ENCODE measurements at places on chromosomes 3 and 15. TPM values are rescaled to one million over a fixed set of nuclear protein-coding genes. Genes with fewer than 3 reads are reported as not detected.

The PTH1R gene
- 0.06 TPM for total RNA-seq

The ZNF280D gene
- total RNA-seq = 30.3 TPM

The ADGRG7 gene
- total RNA-seq = not detected

The TNK2 gene
- total RNA-seq = 23.9 TPM

The HESX1 gene
- total RNA-seq = 0.16 TPM

The CASR gene
- total RNA-seq = not detected

The MEIS2 gene
- total RNA-seq = 9.7 TPM

The ZNF660 gene
- 0.49 TPM for total RNA-seq

The UROC1 gene
- not detected for total RNA-seq

The COLQ gene
- total RNA-seq = 1.7 TPM

The AMIGO3 gene
- total RNA-seq = not detected

The RNF123 gene
- 17.2 TPM for total RNA-seq

The CRABP1 gene
- total RNA-seq = not detected

The CFAP92 gene
- total RNA-seq = 0.69 TPM

The TMEM43 gene
- total RNA-seq = 142 TPM

The A4GNT gene
- total RNA-seq = not detected

The ANKDD1A gene
- 1.8 TPM for total RNA-seq

The EFCAB12 gene
- total RNA-seq = not detected

The POLQ gene
- total RNA-seq = 7.8 TPM

The FOXB1 gene
- not detected for total RNA-seq

The GPR160 gene
- total RNA-seq = 13.3 TPM

The PEX5L gene
- total RNA-seq = not detected

The BLM gene
- 6.6 TPM for total RNA-seq

The ILDR1 gene
- not detected for total RNA-seq

The COPG1 gene
- total RNA-seq = 197 TPM

The ANKRD63 gene
- not detected for total RNA-seq

The SPINK8 gene
- total RNA-seq = not detected

The MAP1A gene
- total RNA-seq = 0.32 TPM

The CELF6 gene
- total RNA-seq = not detected

The HTR3E gene
- total RNA-seq = not detected

The TMEM40 gene
- total RNA-seq = under 0.01 TPM
